ENCODE measurements at places on chromosomes 7 and 10.

DNA sequence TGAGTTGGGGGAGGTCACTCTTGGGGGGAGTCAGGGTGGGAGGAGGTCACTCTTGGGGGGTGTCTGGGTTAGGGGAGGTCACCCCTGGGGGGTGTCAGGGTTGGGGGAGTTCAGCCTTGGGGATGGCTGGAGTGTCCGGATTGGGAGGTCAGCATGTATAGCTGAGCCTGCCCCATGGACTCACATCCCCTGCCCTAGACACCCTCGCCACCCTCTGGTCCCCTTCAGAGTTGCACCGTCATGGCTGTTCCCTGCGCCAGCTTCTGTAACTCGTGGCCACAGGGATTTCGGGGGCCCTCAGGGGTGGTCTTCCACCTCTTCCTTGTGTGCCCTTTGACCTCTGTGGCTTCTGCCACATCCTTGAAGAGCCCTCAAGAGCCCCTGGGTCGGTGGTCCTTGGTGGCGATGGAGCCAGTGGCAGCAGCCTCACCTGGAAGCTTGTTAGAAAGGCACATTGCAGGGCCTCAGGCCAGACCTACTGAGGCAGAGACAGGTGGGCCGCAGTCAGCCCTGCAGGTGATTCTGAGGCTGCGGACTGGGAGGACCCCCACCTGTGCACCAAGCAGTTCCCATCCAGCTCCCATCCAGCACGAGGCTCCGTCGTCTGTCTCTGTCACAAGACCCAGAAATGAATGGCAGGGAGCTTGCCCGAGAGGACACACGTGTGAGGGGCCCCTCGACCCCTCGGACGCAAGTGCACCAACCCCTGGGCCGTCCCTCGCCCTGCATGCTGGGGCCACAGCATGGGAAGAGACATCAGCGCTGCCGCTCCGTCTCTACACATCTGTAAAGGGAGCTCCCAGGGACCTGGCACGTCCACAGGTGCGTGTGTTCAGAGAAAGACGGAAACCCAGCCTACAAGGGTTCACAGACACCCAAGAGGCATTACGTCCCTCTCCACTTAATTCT lies 44.7 kb upstream of the SUN1 start:
- DNase-seq, result no peak

- no peak for DNase-seq
These were observed 121.5 kb downstream of the CRPPA start for GRCh38 chr7:16299853-16300252.

GRCh38 chr10:48468130-48468790 lies 136.6 kb downstream of the ARHGAP22 start:
- DNase-seq, result peak; percentile 0

DNA sequence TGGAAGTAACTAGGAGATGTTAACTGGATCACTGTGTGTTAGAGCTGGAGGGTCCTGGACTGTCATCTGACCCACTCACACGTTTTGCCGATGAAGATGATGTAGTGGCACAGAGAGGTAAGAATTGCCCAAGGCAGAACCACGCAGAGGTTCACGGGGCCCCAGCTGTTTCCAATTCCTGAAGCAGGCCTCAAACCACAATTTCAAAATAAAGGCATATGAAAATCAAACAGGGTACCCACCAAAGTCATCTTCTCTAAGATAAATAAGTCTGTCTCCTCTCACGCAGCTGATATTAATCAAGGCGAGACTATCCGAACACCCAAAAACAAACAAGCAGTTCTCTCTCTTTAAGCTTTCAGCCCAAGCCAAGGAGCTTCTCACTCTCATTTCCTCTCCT lies 113.3 kb upstream of the JCAD start:
- DNase-seq, result no peak

DNA sequence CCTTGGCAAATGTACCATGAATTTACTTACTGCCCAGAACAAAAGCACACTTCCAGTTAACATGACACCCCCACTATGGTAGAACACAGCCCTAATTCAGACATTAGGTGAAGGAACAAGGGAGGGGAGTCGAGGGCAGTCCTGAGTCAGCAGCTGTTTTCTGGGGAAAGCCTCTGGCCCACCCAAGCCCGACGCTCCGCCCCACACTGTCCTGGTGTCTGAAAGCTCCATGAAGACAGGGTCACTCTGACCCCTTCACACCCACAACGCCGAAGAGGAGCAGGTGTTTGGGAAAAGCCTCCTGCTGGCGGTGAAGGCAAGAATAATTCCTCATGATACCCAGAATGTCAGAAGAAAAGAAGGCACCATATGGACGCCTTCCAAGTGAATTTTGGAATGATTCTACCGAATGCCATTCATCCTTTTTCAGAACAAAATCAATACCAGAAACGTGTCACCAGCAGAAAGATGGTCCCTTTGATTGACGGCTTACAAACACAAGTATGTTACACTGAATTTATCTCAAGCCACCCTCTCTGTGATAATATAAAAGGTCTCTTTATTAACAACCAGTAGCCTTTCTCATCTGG lies 172.1 kb downstream of the DIP2C start:
- no peak for DNase-seq

GRCh38 chr10:13705526-13706174 lies 118.9 kb downstream of the PRPF18 start:
- DNase-seq, result no peak

- no peak for DNase-seq
These were observed 270.8 kb downstream of the BBS9 start for GRCh38 chr7:33400214-33400538.

GRCh38 chr7:80124526-80125264 lies 9.9 kb upstream of the GNAI1 start:
- DNase-seq, result no peak

DNA sequence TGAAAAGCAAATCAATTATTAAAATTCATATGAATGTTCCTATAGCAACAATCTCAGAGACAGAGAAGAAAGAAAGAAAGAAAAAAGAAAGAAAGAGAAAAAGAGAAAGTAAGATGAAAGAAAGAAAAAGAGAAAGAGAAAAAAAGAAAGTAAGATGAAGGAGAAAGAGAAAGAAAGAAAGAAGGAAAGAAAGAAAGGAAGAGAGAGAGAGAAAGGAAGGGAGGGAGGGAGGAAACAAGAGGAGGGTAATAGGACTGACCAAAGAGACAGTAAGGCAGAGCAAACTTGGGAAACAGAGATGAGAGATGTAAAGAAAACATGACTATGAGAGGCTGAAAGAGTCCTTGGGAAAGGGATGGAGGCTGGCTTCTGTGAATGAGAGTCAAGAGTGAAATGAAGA lies 458.4 kb downstream of the SORCS1 start:
- no peak for DNase-seq

DNA sequence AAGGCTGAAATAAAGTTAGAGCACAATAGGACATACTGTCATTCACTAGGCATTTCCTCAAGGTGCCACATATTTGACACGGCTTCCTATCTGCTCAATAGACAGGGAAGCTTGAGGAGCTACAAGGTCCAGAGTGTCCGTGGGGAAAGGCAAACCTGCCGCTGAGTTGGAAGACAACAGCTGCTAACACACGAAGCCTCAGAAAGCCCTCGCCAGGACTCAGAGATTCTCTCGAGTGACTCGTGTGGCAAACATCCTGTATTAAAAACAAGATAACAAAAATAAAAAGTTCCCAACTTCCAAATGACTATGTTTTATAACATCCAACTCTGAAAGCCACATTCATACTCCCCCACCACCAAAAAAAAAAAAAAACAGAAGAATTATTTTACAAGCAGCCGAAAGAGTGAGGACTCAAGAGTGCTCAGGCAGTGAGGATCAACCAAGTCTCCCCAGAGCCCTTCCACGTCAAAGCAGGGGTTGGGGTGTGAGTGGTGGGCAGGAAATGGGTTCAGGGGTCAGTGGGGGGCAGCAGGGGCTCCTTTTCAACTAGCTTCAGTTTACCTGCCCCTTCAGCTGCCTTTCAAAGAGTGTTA lies 67.6 kb downstream of the STK17A start:
- no peak for DNase-seq

DNA sequence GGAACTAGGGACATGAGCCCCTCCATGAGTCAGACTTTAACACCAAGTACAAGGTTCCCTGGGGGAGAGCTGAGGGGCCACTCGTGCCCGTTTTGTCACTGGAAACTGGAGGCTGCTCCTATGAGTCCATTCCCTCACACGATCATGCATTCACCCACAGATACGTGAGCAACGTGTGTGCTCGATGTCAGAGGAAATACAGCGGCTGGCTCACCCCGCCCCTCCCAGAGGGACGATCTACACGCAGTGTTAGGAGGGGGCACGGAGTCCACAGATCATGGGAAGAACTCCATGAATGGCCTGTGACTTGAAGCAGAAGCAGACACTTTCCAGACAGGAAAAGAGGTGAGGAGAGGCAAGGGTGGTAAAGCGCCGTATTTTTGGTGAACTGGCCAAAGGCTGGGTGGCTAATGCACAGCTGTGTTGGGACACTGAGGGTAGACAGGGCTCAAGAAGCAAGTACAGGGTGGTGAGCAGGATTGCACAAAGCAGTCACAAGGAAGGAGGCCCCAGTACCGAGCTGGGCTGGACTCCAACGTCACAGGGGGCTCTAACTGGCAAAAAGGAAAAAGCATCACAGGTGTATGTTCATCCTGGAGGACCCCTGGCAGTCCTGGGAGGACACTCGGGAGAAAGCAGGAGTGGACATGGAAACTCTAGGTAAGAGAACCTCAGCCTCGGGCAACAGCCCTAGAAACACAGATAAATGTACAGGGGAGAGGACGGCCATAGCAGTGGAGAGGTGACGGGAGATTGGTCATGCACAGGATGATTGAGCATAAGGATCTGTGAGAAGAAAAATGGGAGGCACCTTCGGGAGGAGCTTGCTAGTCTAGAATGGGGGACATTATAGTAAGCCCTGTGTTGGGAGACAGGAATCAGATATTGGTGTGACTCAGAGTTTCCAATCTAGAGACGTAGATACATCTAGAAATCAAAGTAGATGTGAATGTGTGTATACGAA lies 41.2 kb downstream of the TNS3 start:
- DNase-seq, result no peak

DNA sequence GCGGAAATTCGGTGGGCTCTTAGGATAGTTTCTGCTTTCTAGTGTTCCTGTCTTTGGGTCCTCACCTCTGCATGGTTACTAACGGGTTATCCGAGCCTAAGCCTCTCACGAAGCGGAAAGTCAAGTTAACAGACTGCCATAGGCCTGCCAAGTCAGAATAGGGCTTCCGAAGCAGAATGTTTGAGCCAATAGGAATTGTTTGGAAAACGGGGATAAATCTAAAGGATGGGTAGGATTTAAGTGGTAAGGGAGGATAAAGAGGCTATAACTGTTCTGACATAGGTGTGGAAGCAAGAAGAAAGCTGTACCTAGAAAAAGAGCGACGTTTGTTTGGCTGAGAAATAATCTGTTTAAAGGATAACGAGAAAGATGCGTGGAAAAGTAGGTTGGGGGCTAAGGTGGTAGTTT lies 851 bp downstream of the TMEM254 start:
- no peak for DNase-seq

- DNase-seq, result no peak
These were observed 9.6 kb downstream of the NEURL1 start for GRCh38 chr10:103502849-103503660.

- DNase-seq, result no peak
These were observed 107.7 kb downstream of the BBS9 start for GRCh38 chr7:33237036-33237435.

GRCh38 chr10:89373916-89374711 lies 3.7 kb upstream of the IFIT1B start:
- DNase-seq, result peak; percentile 91

DNA sequence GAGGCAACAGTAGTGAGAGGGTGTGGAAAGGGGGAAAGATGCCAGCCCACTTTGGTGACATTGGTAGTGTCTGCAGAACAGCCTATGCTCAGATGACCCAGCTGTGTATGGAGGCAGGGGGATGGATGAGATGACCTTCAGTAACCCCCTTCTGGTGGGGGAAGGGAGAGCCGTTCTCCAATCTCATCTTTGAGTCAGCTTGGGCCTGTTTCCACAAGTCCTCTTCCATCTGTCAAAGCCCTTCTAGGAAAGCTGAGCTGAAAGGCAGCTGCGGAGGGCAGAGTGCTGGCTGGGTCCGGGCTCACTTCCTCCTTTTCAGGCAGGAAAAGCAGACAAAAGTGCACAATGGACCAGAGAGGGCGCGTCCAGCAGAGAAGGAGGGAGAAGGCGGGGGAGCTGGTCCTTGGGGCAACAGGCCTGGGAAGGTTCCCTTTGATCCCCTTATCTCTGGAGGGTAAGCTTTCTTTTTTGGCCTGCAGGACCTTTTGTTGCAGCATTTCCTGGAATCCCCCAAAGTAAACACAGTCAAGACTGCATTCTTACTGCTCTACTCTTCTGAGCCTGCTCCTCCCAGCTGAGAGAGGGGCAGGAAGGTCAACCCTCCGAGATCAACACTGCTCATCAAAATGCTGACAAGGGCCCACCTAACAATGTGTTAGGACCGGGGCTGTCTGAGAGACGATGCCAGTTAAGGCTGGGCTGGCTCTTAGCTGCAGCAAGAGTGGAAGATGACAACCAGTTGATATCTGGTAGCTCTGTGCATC lies 1.2 kb upstream of the LRMDA start:
- peak; percentile 87 for DNase-seq

DNA sequence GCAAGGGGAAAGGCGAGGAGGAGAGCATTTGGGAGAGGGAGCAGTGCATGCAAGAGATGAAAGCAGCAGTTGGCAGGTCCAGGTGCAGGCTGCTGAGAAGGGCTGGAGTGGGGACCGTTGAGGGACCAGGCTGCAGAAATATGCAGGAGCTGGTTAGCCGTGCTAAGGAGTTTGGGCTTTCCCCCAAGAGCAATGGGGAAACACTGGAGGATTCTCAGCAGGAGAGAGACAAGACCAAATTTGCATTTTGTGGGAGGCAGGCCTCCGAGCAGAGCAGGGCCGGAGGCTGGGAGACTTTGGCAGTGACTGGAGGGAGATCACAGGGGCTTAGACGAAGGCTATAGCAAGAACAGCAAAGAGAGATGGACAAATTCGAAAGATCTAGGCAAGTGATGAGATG lies 11.8 kb downstream of the BTBD16 start:
- no peak for DNase-seq

DNA sequence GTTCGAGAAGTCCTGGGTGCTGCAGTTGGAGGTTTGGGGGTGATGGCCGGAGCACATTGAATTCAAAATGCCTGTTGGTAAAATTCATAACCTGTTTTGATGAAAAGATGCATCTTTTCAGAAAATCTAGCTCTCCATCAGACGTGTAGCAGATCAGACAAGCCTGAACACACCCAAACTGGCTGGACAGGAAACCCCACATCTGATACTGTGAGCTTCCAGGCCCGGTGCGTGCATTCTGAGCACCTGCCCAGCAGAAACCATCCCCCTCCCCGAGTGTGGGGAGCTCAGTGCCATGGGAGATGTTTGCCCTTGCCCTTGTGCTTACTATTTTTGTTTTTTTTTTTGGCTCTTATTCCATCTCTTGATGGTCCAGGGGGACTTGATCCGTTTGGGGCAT lies 417.1 kb downstream of the TCERG1L start:
- no peak for DNase-seq

DNA sequence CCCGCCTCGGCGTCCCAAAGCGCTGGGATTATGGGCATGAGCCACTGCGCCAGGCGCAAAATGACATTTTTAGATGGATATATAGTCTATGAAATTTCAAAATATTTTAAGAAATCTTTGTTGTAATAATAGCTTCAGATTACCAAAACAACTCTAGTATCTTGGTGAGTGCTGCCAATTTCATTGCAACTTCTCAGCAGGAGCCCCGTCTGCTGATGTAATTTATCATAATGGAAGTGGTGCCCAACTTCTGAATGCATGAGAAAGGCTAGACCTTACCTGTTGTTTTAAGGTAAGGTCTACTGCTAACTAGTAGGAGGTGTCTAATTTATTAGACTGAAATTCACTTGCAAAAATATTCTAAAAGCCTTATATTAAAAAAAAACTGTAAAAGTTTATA lies 20.0 kb downstream of the PDSS1 start:
- DNase-seq, result no peak

- no peak for DNase-seq
These were observed 327.6 kb upstream of the ZNF32 start for GRCh38 chr10:43976292-43976691.

Measured in adrenal gland (tissue), 19 donors.